Astrocyte (in vitro differentiated cells and primary cell): ENCODE measurements at places on chromosomes 2 and 18.

GRCh38 chr2:217960351-217960750 lies 42.4 kb downstream of the TNS1 start:
- peaks cover 3% of the 10 kb centered on the region for H3K36me3 ChIP-seq
- H3K4me3 ChIP-seq: no peak overlapping the region
- peaks cover 21% of the 10 kb centered on the region for H3K4me1 ChIP-seq
- DNase-seq: no peak
- H3K27me3 ChIP-seq: no peaks in the 10 kb centered on the region
- H3K27ac ChIP-seq: no peak overlapping the region

DNA sequence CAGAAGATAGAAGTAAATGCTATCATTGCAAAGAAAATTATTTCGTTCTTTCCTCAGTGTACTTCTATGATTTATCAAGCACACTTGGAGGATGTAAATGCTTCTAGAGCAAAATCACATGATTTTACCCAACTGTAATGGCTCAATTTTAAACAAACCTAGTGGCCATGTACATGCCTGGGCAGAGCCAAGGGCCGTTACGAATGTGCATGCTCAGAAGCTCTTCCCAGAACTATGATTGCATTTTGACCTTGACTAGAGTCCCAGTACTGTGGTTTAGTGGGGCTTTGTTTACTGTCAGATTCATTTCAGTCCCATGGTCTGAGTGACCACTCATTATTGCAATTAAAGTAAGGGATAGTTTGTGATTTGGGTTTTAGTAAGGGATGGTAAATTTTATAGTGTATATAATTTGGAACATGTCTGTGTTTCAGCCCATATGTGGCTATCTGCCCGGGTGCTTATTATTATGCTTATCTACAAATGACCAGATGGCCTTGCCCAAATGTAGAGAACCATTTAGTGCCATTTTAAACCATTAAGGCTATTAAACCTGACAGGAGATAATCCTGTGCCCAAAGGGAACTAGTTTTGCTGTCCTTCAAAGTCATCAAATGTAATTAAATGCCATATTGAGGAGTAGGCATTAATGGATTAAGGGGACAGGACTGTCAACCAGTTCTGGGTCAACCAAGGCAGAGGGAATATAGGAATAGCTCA lies 239.1 kb downstream of the ICOS start:
- no peaks in the 10 kb centered on the region for H3K4me1 ChIP-seq
- no peak overlapping the region for H3K27ac ChIP-seq
- H3K4me3 ChIP-seq: no peak overlapping the region
- H3K36me3 ChIP-seq: no peaks in the 10 kb centered on the region

- peaks cover 4% of the 10 kb centered on the region for H3K27me3 ChIP-seq
- no peak overlapping the region for H3K4me3 ChIP-seq
These were observed 69.7 kb upstream of the ACKR3 start for GRCh38 chr2:236499691-236500578.

- no peak overlapping the region for H3K27ac ChIP-seq
- no peak overlapping the region for H3K4me3 ChIP-seq
- peaks cover 4% of the 10 kb centered on the region for H3K4me1 ChIP-seq
- H3K27me3 ChIP-seq: peaks cover 52% of the 10 kb centered on the region
- H3K36me3 ChIP-seq: no peaks in the 10 kb centered on the region
These were observed 4.1 kb downstream of the INHBB start for GRCh38 chr2:120350080-120350479.

DNA sequence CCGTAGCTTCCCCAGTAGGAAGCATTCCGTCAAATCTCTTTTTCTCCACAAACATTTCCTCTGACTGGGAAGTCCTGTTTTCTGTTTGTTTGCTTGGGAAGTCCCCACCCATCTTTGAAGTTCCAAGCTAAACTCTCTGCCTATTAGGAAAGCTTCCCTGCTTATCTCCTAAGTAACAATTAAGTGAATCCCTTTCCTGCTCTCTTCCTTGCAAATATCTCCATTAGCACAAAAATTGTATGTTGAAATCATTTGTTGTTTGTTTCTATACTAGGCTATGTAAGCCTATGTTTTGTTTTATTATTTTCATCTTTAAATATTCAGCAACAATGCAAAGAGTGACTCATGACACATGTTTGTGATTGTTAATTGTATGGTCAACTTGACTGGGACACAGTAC lies 812.6 kb upstream of the LRATD1 start:
- peak overlapping the region; percentile 84 for H3K27ac ChIP-seq
- H3K4me1 ChIP-seq: peaks cover 9% of the 10 kb centered on the region
- H3K36me3 ChIP-seq: no peaks in the 10 kb centered on the region
- DNase-seq: no peak
- no peak overlapping the region for H3K4me3 ChIP-seq

DNA sequence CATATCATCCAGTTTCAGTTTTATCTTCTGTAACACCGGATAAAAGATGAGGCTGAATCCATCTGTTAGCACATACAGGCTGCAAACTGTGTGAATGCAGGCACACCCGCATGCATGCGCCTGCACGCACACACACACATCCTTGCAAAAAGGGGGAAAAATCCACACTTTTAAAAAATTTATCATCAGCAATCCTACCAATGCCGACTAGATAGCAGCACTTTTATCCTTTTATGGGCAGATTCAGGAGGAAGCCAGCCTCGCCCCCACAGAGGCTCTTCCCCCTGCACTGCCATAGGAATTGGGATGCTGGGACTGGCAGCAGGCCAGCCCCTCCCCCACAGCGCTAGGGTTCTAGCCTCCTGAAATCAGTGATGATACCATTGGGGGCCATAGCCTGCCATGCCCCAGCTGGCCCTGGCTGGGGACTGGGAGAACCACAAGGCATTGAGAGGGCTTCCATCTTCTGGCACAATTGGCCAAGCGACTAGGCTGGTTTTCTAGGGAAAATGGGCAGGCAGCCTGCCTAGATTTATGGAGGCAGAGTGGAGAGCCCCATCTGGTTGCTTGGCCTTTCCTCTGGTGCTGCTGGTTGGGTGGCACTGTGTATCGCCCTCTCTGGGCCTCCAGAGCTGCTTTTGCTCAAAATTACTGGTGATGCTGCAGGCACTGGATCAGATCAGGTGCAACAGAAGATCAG lies 25.5 kb downstream of the CYRIA start:
- H3K4me3 ChIP-seq: no peak overlapping the region
- no peak overlapping the region for H3K27ac ChIP-seq
- DNase-seq: no peak
- no peaks in the 10 kb centered on the region for H3K27me3 ChIP-seq

DNA sequence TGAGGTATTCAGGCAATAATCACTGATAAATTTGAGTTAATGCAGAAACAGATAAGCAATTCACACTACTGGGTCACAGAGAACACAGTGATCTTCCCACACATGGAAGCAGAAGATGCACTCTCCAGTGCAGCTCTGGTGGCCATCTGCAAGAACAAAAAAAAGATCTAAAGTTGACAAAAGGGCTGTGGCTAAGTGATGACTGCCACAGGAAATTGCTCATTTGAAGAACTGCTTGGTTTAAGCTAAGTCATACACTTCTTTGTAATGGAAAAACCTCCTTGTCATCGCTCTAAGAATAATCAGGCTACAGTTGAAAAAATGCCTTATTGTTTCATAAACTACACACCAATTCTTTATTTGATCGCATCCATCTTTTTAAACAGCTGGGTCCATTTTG lies 115.1 kb downstream of the DTNB start:
- H3K4me3 ChIP-seq: no peak overlapping the region
- H3K27ac ChIP-seq: peak overlapping the region; percentile 71
- DNase-seq: peak; percentile 85
- no peaks in the 10 kb centered on the region for H3K27me3 ChIP-seq
- peaks cover 13% of the 10 kb centered on the region for H3K4me1 ChIP-seq

DNA sequence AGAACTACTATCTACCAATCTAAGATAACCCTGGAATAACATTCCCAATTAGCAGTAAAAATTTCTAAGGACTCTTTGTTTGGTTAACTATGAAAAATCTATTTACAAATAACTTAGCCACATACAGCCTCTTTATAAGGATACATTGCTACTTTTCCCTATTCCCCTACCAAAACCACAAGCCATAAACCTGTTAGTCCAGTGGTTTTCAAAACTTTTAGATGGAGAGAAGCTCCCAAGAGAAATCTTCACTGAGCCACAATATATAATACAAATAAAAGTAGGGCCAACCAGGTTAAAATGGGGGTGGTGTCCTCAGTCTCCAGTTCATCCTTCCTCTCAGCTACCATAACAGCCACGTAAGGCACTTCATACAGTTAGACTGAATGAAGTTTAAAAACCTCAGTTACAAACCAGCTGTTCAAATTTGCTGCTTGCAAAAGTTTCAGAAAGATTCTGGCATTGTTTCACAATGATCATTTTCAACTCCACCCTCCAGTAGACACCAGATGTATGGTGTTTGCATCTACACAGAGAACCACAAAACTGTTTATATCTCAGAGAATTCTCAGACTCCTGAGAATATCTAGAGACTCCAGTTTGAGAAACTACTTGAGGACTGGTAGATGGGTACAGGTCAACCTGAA lies 26.0 kb downstream of the SOS1 start:
- H3K4me3 ChIP-seq: no peak overlapping the region
- H3K4me1 ChIP-seq: no peaks in the 10 kb centered on the region
- H3K36me3 ChIP-seq: no peaks in the 10 kb centered on the region
- no peak for DNase-seq

GRCh38 chr18:36828157-36828629 lies 609 bp downstream of the TPGS2 start:
- no peaks in the 10 kb centered on the region for H3K36me3 ChIP-seq
- H3K4me3 ChIP-seq: peak overlapping the region; percentile 84
- peak; percentile 51 for DNase-seq
- H3K27me3 ChIP-seq: no peaks in the 10 kb centered on the region
- H3K4me1 ChIP-seq: peaks cover 18% of the 10 kb centered on the region
- peak overlapping the region; percentile 93 for H3K27ac ChIP-seq

- DNase-seq: no peak
- H3K4me3 ChIP-seq: no peak overlapping the region
- no peaks in the 10 kb centered on the region for H3K27me3 ChIP-seq
These were observed 349.4 kb upstream of the SPRED2 start for GRCh38 chr2:65781756-65782155.

- no peaks in the 10 kb centered on the region for H3K27me3 ChIP-seq
- DNase-seq: no peak
- no peak overlapping the region for H3K27ac ChIP-seq
- no peaks in the 10 kb centered on the region for H3K4me1 ChIP-seq
- H3K36me3 ChIP-seq: no peaks in the 10 kb centered on the region
These were observed 159.0 kb downstream of the NYAP2 start for GRCh38 chr2:225558399-225559071.

GRCh38 chr2:118013221-118013723 lies 598 bp downstream of the CCDC93 start:
- H3K27me3 ChIP-seq: no peaks in the 10 kb centered on the region
- no peak for DNase-seq
- H3K36me3 ChIP-seq: peaks cover under 1% of the 10 kb centered on the region
- H3K4me3 ChIP-seq: peak overlapping the region; percentile 75
- peaks cover 7% of the 10 kb centered on the region for H3K4me1 ChIP-seq

DNA sequence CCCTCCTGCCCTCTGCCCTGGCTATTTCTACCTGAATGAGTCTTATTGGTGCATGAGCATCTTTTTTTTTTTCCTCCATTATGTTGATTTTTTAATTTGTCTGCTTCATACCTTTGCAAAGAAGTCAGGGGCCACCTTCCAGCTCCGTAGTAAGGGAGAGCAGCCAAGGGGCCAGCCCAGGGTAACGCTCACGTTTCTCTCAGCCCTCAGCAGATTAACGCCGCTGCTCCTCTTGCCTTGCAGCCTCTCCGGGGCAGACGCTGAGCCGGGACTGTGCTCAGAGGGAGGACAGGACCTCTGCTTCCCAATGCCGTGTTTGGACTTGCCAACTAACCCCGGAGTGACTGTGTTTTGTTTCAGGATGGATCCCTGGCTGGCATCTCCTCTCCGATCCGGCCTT lies 241.7 kb downstream of the ATAD2B start:
- DNase-seq: no peak
- H3K4me3 ChIP-seq: no peak overlapping the region
- no peaks in the 10 kb centered on the region for H3K27me3 ChIP-seq
- no peak overlapping the region for H3K27ac ChIP-seq
- no peaks in the 10 kb centered on the region for H3K36me3 ChIP-seq

DNA sequence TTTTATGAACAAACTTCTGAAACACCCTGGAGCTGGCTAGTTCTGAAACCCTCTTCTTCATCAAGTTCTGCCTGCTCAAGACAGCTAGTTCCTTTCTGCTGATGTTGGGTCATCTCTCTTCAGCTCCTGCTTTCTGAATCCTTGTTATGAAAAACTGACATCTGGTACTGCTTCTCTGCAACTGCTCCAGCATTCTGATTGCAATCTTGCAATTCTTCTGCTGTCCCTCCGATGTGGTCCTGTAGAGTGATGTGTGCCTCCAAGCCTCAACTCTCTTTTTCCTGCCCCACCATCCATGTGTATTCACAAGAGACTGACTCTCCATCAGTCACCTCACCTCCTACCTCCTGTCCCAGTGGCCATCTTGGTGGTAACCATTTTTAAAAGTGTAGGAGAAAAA lies 21.8 kb downstream of the COL6A3 start:
- peaks cover 44% of the 10 kb centered on the region for H3K36me3 ChIP-seq
- H3K4me3 ChIP-seq: no peak overlapping the region
- H3K27me3 ChIP-seq: no peaks in the 10 kb centered on the region
- no peak overlapping the region for H3K27ac ChIP-seq
- no peak for DNase-seq

- H3K27ac ChIP-seq: no peak overlapping the region
- no peaks in the 10 kb centered on the region for H3K4me1 ChIP-seq
- no peak overlapping the region for H3K4me3 ChIP-seq
- H3K36me3 ChIP-seq: no peaks in the 10 kb centered on the region
- DNase-seq: peak; percentile 66
- no peaks in the 10 kb centered on the region for H3K27me3 ChIP-seq
These were observed 107.2 kb upstream of the CDH2 start for GRCh38 chr18:28284132-28284531.

- no peaks in the 10 kb centered on the region for H3K36me3 ChIP-seq
- DNase-seq: no peak
- H3K27me3 ChIP-seq: no peaks in the 10 kb centered on the region
- no peak overlapping the region for H3K4me3 ChIP-seq
These were observed 3.9 kb downstream of the ANKRD44 start for GRCh38 chr2:197306696-197307040.

- H3K4me1 ChIP-seq: no peaks in the 10 kb centered on the region
- no peak for DNase-seq
- no peaks in the 10 kb centered on the region for H3K27me3 ChIP-seq
- no peak overlapping the region for H3K27ac ChIP-seq
These were observed 816.2 kb downstream of the MBD2 start for GRCh38 chr18:53408271-53408670.

- DNase-seq: no peak
- H3K27me3 ChIP-seq: no peaks in the 10 kb centered on the region
- no peaks in the 10 kb centered on the region for H3K36me3 ChIP-seq
- no peaks in the 10 kb centered on the region for H3K4me1 ChIP-seq
- H3K27ac ChIP-seq: no peak overlapping the region
These were observed 107.8 kb downstream of the MSH2 start for GRCh38 chr2:47510745-47511144.
